ENCODE measurements at places on chromosomes 2 and 18.

DNA sequence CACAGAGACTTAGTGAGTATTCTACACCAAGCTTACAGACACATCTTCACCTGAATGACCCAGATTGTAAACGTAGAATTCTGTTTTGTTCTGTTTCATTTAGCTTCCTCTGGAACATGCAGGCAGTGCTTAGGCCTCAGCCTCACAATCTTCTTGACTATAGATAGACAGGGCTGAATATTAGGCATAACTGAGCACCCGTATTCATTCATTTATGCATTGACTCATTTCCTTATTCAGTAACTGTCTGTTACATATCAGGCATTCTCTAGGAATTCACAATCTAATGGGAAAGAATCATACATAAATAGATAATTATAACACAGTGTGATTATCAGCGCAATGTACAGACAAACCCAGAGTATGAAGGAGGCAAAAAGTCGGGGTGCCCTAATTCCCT, 124.9 kb upstream of the ETAA1 start:
- no peak for DNase-seq

- no peak for DNase-seq
Observed at GRCh38 chr2:236554629-236555282, 14.9 kb upstream of the ACKR3 start.

DNA sequence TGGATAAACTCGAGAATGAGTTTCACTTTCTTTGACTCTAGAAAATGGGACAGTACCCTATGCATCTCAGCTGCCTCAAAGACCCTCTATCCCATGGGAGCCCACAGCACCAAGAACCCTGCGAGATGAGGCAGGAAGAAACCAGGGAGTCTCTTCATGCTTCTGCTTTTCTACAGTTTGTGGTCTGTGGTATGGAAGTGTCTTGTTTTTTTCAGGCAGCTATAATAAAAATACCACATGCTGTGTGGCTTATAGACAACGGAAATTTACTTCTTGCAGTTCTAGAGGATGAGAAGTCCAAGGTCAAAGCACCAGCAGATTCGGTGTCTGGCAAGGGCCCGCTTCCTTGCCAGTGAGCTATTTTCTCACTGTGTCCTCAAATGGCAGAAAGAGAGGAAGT, 257.9 kb downstream of the SUCLG1 start:
- no peak for DNase-seq

DNA sequence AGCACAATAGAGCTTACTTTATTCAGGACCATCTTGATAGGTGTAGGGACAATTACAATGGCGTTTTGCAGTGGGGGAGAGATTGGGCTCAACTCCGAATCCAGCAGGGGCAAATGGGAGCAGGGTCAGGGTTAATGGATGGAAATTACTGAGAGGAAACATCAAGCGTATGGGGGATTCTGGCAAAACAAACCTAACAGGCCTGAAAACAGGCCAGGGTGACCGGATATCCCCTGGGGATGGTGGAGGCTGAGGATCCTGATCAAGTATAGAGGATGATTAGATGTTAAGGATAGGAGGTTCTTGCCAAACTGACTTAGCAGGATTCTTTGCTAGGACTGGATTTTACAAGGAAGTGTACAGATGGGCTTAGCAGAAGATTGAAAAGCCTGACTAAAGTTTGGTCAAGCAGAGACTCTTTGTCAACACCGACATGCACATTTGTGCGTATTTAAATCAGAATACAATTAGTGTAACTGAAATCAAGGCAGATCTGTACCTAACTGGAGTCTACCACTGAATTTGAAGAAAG, 54.5 kb upstream of the GPR45 start:
- no peak for DNase-seq

- no peak for DNase-seq
Observed at GRCh38 chr2:44200011-44200410, 31.3 kb downstream of the PPM1B start.

DNA sequence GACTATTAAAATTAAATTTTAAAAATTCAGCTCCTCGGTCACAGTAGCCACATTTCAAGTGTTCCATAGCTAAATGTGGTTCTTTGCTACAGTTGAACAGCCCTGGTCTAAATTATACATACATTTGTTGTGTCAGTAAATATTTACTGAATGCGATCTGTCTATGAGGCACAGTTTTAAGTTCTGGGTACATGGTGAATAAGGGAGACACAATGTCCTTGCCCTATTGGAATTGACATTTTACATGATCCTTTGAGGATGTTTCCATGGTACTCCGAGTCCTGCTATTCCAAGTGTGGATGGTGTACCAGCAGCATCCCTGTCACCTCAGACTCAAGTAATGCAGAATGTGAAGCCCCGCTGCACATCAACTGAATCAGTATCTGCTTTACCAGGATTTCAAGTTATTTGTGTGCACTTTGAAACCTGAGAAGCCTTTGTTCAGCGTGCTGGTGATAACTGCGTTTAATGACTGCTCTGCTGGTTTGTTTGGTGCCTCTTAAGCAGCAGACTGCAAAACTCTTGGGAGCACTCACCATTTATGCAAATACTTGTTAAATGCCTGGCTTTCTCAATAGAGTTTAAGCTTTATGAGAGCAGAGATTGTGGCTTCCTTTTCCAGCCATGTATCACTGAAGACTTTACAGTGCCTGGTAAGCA, 1.5 kb downstream of the GALNT1 start:
- DNase-seq, result no peak

DNA sequence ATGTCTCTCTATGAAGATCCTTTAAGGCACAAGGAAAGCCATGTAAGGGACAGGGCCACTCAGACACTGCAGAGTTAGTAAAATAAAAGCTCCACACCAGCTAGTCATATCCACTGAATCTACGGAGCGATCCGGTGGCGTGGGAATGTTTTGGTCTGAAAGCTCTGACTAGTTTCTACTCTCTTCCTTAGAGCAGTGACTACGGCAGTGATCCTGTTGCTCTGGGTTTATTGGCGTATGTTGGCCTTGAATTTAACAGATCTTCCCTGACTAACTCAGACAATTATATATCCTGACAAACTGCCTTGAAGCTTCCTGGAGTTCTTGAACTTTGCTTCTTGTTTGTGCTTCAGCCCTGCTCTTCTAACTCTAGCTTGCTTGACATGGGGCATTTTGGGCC, 115.3 kb upstream of the FZD5 start:
- no peak for DNase-seq

GRCh38 chr2:183250472-183250871, 126.2 kb downstream of the NUP35 start:
- DNase-seq, result no peak

GRCh38 chr2:172000696-172001361, 1.1 kb downstream of the METAP1D start:
- DNase-seq, result no peak

DNA sequence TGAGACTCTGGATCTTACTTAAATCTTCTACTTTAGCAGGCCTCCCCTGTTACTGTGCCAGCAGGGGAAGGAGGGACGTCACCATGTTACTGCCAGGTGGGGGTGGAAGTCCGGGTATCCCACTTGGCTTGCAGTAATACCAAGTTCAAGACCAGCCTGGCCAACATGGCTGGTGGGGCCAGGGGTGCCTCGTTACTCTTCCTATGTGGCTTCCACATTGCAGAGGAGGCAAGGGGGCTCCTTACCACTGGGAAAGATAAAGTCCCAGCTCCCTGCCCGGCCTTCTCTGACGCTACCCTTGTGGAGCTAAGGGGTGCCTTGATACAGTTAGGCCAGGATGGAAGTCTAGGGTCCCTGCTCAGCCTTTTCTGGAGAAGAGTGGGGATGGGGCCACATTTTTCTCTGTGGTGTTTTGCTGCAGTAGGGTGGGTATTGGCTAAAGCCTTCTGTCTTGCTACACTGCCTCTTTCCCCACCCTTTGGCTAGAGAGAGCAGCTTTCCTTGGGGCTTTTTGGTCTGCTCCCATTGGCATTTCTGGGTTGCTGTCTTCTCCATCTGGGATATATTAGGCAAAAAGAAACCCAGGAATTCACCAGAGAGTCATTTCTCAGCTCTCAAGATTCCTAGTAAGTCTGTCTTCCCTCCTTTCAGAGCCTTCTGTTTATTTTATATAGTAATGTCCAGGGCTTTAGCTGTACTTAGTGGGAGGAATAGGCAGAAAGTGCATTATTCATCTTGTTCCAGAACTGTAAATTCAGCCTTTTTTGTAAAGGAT, 21.9 kb downstream of the ELMOD3 start:
- no peak for DNase-seq

DNA sequence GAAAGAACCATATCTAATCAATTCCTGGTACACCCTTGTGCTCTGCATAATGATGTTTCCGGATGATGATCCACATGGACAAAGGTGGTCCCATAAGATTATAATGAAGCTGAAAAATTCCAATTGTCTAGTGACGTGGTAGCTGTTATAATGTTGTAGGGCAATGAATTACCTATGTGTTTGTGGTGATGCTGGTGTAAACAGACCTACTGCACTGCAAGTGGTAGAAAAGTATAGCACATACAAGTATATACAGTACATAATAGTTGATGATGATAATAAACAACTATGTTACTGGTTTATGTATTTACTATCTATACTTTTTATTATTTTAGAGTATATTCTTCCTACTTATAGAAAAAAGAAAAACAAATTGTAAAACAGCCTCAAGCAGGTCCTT, 8.4 kb downstream of the DGKD start:
- DNase-seq, result no peak

DNA sequence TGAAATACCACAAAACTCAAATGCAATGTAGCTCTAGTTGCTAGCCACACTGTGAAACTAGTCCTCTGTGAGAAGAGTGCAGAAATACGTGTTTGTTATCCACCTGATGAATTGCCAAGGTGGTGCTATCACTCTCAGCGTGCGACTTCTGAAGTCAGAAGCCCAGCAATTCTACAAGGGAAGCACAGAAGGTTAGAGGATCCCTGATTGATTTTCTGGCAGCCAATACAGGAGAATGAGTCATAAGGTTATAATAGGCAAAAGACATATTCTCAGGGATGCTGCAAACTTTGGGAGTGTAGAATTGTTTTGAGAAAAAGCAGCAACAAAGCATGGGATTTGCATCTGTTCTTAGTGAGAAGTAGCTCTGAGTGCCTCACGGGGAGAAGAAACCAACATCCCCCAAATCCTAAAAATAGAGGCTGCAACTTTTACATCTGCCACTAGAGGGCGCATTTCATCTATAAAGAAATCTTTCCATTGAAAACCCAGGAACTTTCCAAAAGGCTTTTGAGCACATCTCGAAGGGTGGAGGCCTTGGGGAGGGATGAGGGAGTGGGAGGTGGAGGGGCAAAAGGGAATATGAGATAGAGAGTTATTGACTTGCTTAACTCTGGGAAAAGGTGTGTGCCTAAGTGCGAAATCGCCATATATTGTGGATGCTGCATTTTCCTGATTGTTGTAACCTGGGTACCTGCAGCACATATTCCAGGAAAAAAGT, 78.0 kb downstream of the TMEM182 start:
- no peak for DNase-seq

GRCh38 chr2:201621293-201621999, 21.9 kb downstream of the TMEM237 start:
- DNase-seq, result no peak

DNA sequence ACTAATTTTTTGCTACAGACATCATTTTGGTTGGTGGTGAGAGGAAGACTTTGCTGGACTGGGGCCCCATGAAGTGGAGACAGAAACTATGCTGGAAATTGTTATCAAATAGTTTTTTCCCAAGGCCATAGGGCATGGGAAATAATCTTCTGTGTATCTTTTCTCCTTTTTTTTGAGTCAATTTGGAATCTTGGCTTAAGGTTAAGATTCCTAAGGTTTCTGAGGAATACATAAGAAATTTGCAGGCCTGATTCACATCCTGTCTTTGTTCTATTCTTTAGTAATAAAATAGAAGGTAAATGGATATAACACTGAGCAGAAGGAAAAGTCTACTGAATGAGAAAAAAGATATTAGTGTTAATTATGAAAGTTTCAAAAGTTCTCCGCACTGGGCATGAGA, 16.6 kb downstream of the SMC6 start:
- no peak for DNase-seq

GRCh38 chr2:151729415-151729811, 4.9 kb downstream of the NEB start:
- DNase-seq, result no peak

GRCh38 chr18:47893939-47894699, 36.3 kb downstream of the SMAD2 start:
- DNase-seq, result no peak

GRCh38 chr2:26682155-26682554, 10.4 kb upstream of the KCNK3 start:
- DNase-seq, result no peak

GRCh38 chr2:207747653-207748560, 21.8 kb downstream of the FZD5 start:
- DNase-seq, result no peak

DNA sequence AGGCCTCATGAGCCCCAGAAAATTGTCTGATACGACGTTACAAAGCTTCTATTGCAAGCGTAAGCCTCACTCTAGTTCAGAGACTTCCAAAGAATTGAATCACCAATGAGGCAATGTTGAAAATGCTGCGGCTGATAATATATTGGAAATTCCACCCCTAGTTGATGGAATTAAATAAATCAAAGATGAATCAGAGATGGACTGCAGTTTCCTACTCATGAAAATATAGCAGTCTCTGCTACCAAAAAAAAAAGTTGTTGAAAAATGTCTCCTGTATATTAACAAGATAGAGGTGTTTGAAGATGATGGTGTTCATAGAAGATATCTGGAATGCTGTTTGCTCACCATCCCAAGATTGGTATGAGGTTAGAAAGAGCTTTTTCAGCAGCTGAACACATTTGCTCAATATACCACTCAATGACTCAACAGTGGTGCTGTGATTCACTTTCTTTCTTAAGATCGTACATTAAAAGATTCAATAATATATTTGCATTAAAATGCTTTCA, 99.8 kb upstream of the ARHGAP28 start:
- no peak for DNase-seq

GRCh38 chr2:218378053-218378452, 4.0 kb upstream of the SLC11A1 start:
- DNase-seq, result no peak

DNA sequence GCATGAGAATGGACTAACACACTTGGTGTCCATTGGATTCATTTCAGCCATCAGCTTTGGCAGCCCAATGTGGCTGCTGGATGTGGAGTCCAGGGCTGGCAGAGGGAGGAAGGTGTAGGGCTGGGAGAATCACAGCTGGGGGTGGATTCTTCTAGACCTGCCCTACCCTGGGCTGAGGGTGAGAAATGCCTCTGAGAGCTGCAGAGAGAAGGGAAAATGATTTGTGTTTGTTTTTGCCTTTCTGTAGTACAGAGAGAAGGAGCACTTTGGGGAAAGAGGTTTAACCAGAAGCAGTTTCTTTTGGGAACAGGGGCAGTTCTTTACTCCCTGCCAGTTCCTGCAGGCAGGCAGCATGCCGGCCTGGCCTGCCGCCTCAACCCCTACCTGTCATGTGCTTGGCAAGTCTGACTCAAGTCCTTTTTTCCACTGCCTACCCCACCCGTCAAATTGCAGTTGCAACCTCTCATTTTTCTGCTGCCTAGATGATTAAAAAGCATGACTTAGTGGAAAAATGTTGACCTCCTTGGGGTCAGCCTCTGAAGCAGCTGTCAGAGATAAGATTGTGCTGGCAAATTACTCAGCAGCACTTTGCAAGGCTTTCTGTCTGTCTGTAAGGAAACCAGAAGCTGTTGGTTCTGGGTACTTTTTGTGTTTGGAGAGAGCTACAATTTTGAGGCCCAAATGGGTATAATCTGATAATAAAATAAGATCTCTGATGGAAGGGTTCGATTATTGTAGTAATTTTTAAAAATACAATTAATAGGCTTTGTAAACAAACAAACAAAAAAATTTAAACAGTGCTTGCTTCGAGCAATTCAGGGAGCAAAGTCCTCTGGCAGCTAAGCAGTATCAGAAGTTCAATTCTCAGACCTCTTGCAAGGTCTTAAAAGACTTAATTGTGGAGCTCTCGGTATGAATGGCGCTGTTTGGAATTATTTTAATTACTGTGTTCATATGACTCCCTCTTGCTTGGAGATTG, 21.7 kb downstream of the LBH start:
- DNase-seq, result no peak

- no peak for DNase-seq
Observed at GRCh38 chr18:47531717-47532116, 280.3 kb upstream of the SKOR2 start.

Measured in NCI-H2081 treated with DMSO at 0.1 percent for 48 hours (cell line).